Activated naive CD4-positive, alpha-beta T cell treated with anti-CD3 and anti-CD28 coated beads, Interleukin-2, amount 50 U/mL, for 72 hours (primary cell): ENCODE measurements at places on chromosomes 1 and 21. TPM values are rescaled to one million over a fixed set of nuclear protein-coding genes. Genes with fewer than 3 reads are reported as not detected.

GRCh38 chr1:154176337-154176736, 15.6 kb downstream of the TPM3 start:
- DNase-seq, result no peak

DNA sequence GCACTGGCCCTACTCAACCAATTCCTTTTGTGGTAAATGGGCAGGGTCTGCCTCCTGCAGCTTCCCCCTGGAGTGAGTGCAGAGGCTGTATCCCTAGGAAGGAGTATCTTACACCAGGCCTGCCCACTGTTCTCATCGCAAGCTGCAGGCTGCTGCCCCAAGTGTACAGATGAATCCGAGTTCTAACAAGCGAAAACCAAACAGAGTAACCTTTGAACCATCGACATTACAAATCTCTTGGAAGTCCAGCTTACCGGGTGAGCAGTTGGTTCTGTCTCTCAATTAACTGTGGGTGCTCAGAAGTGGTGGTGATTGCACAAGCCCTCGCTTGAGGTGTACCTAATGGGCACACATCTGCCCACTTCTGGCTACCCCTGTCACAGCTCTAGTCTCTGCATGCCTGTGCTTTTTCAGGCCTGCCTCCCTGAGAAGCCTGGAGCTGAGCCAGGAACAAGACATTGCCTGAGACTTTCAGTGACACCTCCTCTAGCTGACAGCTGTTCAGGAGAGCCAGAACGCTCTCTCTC, 22.7 kb downstream of the INAVA start:
- DNase-seq, result no peak

- DNase-seq, result no peak
Measured at GRCh38 chr1:115710859-115711624, 57.5 kb downstream of the CASQ2 start.

DNA sequence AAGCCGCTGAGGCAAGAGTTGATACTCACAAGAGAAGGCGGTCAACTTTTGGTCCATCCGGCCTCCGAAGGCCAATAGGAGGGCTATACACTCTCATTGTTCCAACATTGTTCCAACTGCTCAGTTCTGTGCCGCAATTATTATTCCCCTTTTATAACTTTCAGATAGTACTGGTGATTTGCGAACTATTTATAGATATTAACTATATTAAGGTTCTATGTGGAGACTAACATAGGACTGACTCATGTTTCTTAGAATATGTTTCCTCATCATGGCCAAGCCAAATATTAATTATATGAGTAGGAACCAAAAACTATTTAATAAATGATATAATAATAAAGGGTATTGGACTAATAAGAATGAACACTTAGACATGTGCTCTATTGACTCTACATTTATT, 96.7 kb upstream of the LBR start:
- no peak for DNase-seq

DNA sequence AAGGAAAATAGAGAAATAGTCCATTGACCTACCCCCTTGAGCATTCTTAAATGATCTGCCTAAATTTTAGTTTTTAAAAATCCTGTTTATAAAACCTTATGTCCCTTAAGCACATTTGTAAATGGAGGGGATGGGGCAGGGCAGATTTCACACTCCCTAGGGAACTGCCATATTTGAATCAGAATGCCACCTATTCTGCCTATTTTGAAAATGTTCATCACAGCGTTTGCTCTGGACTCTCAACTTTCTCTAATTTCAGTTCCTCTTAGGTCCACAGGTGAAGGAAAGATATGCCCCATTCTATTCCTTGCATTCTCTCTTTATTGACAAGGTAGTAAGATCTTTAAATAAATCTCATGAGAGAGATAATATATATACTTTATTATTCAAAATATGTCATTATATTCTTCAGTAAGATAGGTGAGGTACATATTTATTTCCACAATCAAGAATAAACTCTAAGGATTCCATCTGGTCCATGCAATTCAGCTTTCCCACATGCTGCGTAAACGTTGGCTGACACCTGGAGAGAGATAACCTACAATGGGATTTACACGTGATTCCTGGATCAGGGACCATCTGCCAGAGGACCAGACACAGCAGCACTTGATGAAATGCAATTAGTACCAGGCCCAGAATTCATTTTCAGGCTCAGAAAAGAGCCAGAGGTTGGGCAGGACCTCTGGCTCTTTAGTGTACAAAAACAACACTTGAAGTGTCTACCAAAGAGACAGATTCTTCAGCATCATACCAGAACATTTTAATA, 1.2 kb upstream of the LPGAT1 start:
- no peak for DNase-seq

- DNase-seq, result no peak
Measured at GRCh38 chr1:212643877-212644276, 35.3 kb downstream of the ATF3 start.

DNA sequence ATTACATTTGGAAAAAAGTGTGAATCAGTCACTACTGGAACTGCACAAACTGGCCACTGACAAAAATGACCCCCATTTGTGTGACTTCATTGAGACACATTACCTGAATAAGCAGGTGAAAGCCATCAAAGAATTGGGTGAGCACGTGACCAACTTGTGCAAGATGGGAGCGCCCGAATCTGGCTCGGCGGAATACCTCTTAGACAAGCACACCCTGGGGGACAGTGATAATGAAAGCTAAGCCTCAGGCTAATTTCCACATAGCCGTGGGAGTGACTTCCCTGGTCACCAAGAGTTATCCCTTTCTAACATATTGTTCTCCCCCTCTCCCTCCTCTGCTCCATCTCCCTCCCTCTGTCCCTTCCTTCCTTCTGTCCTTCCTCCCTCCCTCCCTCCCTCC, 47.7 kb upstream of the RHOU start:
- no peak for DNase-seq

GRCh38 chr21:44405948-44406872, 49.1 kb upstream of the LRRC3 start:
- peak; percentile 45 for DNase-seq

DNA sequence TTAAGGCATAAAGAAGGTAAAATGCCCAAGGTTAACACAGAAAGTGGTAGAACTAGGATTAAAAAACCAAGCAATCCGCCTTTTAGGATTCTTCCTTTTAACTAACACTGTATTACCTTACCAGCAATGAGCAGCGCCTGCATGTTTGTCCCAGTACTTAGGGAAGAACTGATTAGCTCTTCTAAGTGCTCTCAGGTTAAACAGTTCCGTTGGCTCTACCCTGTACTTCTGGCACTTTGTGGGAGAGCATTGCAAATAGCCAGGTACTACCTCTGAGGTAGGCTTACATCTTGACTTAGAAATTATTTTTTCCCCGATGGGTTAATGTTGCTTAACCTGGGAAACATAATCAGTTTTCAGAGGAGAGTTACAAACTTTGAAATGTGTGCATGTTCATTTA, 21.5 kb downstream of the DHX9 start:
- DNase-seq, result no peak

GRCh38 chr1:225595452-225595851, 57.5 kb downstream of the ENAH start:
- no peak for DNase-seq

GRCh38 chr1:67612788-67613241, 72.2 kb upstream of the GADD45A start:
- DNase-seq, result no peak

GRCh38 chr1:212037900-212038299, 2.4 kb downstream of the DTL start:
- DNase-seq, result no peak

DNA sequence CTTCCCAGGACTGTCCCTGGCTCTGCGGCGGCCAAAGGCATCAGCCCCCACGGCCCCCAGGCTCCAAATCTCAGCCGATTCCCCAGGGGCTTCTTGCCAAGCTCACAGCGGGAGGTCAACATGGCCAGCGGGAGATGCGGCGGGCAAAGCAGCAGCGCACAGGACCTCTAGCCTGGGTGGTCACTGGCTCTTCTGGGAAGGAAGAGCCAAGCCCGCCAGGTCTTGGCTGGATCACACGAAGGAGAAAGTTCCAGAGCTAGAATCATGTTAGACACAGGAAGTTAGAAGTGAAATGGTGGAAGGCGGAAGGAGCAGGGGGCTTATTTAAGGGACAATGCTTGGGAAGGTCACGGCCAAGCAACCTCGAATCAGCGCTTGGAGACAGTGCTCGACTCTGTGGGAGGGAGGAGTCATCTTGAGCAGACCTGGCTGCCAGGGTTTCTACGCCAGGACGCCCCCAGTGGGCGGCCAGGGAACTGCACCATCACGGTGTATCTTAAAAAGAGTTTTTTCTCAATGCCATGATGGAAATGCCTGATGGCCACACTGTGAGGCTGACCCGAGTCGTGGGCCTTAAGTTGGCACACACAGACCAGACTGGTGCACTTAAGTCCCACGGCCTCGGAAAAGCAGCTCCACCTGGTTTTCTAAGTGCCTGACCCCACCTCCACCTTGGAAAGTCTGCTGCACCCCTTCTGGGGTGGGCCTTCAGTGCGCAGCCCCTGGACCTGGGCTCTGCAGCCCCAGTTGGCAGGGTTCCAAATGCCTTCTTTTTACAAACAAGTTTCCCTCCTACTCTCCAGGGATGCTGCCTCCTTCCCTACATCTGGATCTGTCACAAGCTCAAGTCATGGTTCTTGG, 29.3 kb downstream of the SLC66A1 start:
- DNase-seq, result peak; percentile 75

- no peak for DNase-seq
Measured at GRCh38 chr1:107198561-107198960, 57.7 kb downstream of the NTNG1 start.

- no peak for DNase-seq
Measured at GRCh38 chr1:55155522-55155921, 59.6 kb downstream of the USP24 start.

DNA sequence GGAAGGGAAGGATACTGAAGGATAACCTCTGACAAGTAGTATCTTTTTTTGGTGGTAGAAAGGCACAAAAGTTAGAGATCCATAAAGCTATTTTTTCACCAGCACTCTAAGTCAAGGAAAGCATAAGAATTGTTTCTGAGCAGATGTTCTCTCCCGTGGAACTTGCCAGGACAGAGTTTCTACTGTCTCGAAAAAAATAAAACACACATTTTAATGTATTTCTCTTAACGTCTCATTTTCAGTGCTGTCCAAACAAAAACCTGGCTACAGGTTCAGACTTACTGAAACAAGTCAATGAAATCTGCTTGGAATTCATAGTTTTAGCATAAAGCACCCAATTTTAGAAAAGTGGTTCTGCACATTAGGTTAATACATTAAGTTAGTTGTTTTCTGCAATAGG, 338.3 kb downstream of the LTN1 start:
- DNase-seq, result no peak

DNA sequence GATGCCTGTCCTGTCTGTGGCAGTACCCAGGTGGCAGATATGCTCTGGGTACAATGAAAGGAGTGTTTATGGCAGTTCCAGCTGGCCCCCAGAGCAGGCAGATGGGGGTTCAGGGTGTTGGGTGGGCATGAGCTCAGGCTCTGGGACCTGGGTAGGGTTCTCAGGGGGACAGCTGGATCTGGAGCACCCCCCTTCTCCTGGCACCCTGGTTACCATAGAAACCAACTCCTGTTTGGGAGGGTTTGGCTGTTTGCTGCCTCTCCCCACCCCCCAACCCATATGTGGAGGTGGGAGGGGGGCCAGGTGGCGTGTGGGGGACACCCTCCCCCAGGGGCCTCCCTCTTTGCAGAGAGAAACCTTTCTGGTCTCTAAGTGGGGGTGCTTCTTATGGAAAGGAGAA, 7.1 kb downstream of the FOXO6 start:
- DNase-seq, result no peak

GRCh38 chr1:78468521-78468920, 22.3 kb upstream of the PTGFR start:
- no peak for DNase-seq

- DNase-seq, result no peak
Measured at GRCh38 chr1:81600878-81601622, 199.7 kb upstream of the ADGRL2 start.

GRCh38 chr1:226470921-226471866, 63.3 kb upstream of the PARP1 start:
- no peak for DNase-seq

- no peak for DNase-seq
Measured at GRCh38 chr1:57616921-57617320, 193.1 kb upstream of the DAB1 start.

- no peak for DNase-seq
Measured at GRCh38 chr1:17575797-17576518, 36.5 kb downstream of the ARHGEF10L start.

DNA sequence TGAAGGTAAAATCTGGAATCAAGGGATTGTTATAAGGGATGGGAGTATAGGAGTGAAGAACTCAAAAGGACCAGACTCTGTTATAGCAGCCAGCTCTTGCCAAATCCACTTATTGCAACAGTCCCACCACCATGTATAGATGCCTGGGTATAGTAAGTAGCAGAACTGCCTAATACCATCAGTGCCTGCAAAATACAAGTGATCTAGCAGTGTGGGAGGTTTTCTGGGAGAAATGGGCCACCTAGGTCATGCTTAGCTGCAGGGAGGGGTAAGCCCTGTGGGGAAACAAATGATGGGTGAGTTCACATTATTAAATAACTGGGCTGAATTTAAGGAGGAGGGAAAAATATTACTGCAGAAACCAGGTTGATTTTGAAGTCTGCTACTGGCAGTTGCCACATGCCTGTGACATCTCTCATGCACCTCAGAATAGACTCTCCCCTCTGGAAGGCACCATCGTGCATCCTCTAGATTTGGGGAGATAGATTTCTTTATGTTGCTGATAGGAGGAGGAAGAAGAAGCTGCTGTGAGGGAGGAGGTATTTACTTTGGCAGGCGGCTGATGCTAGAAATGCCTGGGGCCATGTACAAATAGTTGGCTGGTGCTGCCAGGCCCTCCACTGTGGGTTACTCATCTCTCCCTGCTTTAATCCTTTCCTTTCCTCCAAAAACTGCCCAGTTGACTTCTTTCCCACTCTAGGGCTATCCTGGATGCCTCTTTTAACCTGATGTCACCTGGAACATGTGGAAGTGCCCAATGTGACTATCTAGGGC, 27.5 kb downstream of the HLX start:
- DNase-seq, result no peak

DNA sequence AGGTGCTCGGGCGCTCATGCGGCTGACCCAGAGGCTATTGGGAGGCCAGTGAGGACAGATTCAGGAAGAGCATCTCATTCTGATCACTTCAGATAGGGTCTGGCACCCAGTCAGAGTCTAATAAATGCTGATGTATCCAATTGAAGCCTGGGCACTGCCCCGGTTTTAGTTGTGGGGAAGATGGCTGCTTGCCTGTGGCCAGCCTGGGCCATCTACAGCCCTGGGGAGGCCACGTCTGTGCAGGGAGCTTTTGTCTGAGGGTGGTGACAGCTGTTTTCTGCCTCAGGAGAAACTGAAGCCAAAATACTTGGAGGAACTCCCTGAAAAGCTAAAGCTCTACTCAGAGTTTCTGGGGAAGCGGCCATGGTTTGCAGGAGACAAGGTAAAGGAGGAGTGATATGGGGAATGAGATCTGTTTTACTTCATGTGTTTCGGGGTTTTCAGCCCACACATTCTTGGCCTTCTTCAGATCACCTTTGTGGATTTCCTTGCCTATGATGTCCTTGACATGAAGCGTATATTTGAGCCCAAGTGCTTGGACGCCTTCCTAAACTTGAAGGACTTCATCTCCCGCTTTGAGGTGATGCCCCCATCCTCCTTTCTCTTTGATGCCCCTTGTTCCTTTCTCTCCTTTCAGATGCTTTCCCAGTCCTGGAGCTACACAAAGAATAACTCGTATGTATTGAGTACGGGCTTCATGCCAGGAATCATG, 2.8 kb downstream of the GSTM5 start:
- no peak for DNase-seq

The NBPF9 gene
- 19.8 TPM for total RNA-seq

The VSIG8 gene
- not detected for total RNA-seq

The ZYG11A gene
- total RNA-seq, result 0.07 TPM

The MIXL1 gene
- 0.27 TPM for total RNA-seq

The MXRA8 gene
- total RNA-seq, result not detected

The CDK11B gene
- 41.0 TPM for total RNA-seq

The OR2L3 gene
- total RNA-seq, result not detected

The OVAAL gene
- total RNA-seq, result not detected

The LORICRIN gene
- total RNA-seq, result not detected

The ATP1A4 gene
- not detected for total RNA-seq

The MATN1 gene
- total RNA-seq, result 0.31 TPM
